Dermis blood vessel endothelial cell (primary cell): ENCODE measurements at places on chromosomes 2 and 18. TPM values are rescaled to one million over a fixed set of nuclear protein-coding genes. Genes with fewer than 3 reads are reported as not detected.

DNA sequence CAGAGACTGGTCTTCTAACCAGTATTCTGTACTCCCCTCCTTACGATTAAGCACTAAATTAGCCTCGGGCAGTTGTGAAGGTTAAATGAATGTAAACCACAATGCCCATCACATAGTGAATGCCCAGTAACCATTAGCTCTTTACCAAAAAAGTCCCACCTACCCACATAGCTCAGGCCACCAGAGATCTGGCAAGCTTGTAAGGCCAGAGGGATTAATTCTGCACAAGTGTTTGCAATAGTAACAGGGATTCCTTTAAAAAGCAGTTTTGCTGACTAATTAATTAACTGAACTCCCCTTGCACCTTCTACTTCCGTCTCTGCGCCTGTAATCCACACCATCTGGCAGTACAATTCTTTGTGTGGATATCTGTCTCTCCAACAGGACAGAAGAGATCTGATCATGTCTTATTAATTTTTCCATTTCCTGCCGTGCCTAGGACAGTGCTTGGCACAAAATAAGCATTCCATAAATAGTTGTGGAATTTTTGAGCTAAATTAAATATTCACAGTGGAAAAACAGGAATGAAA lies 36.2 kb upstream of the IGFBP2 start:
- DNase-seq, result peak; percentile 40

DNA sequence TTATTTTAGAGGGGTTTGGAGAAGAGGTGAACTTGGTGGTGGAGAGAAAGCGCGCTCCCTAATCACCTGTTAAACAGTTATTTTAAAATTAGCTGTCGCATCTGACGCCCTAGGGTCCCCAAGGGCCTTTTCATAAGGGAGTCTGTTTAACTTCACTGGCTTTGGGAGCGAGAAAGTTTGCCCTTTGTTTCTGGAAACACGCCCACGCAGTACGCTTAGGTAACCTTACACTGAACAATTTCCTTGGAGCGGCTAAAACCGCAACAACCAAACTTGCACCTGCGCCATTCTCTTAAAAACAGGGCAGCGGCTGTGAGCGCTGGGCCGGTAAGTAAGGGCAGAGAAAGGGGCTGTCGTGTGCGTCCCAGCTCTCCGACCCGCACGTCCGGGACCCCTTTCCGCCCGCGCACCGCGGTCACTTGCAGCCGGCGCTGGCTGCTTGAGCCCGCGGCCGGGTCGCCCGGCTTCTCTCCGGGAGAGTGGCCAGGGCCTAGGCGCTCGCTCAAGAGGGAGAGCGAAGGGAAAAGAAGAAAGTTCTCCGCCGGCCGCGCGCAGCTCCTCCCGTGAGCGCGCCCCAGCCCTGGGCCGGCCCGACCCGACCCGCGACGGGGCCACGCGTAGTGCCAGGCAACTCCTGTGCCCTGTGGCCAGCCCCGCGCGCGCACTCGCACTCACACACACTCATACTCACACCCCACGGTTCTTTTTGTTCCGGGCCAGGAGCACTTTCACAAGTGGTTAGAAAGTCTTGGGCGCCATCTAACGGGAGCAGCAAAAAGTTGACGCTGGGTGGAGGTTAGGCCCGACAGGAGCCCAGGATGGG lies 19.2 kb downstream of the POU3F3 start:
- peak; percentile 76 for DNase-seq

- peak; percentile 16 for DNase-seq
These were observed 166.0 kb upstream of the FAM98A start for GRCh38 chr2:33765122-33765521.

DNA sequence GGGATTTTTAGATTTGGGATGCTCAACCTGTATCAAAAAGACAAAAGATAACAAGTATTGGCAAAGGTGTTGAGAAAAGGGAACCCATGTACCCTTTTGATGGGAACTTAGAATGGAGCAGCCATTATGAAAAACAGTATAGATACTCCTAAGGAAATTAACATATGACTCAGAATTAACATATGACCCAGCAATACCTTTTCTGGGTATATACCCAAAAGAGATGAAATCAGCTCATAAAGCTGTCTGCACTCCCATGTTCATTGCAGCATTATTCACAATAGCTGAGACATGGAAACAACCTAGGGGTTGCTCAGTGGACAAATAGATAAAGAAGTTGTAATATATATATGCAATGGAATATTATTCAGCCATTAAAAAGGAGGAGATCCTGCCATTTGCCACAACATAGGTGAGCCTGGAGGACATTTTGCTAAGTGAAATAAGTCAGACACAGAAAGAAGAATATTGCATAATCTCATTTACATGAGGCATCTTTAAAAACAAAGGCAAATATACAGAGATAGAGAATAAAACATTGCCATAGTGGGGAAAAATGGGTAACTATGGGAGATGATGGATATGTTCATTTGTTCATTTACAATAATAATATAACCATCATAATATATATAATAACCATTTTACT lies 142.1 kb downstream of the PTRHD1 start:
- DNase-seq, result no peak

AGXT gene
- not detected in 2 replicates for total RNA-seq

DQX1 gene
- not detected in 2 replicates for total RNA-seq

OXER1 gene
- total RNA-seq, result not detected in 2 replicates

LYG1 gene
- total RNA-seq, result 0.28 and 1.2 TPM in 2 replicates

IL18R1 gene
- total RNA-seq, result 0.65 and 1.4 TPM in 2 replicates
